Esophagus squamous epithelium (tissue), 5 donors: ENCODE measurements at places on chromosomes 2 and 18.

DNA sequence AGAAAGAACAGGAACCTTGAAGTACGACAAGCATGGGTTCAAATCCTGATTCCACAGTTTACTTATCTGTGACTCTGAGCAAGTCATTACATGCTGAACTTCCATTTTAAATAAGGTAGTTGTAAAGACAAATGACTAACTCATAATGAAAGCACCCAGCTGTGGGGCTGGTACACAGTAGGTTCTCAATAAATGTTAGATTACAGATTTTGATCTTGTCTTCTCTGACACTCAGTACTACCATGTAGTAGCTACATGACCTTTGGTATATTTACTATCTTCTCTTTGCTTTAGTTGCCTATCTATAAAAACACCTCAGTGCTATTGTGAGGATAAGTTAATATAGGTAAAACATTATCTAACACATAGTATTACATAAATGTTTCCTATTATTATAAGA, 3.2 kb downstream of the TRAK2 start:
- DNase-seq, result no peak

- DNase-seq, result no peak
Measured at GRCh38 chr2:156585457-156585856, 149.3 kb downstream of the GPD2 start.

DNA sequence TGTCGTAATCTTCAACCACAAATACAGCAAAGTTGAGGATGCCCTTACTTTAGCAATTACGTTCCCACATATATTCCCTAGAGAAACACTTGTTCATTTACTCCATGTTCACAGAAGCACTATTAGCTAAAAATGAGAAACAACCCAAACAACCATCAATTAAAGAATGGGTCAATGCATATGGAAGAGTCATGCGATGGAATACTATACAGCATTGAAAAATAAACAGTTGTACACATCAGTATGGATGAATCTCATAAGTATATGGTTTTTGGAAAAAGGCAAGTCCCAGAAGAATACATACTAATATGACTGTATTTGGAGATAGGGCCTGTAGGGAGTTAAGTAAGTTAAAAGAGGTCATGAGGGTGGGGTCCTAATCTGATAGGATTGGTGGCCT, 6.3 kb downstream of the GPR148 start:
- DNase-seq, result no peak

DNA sequence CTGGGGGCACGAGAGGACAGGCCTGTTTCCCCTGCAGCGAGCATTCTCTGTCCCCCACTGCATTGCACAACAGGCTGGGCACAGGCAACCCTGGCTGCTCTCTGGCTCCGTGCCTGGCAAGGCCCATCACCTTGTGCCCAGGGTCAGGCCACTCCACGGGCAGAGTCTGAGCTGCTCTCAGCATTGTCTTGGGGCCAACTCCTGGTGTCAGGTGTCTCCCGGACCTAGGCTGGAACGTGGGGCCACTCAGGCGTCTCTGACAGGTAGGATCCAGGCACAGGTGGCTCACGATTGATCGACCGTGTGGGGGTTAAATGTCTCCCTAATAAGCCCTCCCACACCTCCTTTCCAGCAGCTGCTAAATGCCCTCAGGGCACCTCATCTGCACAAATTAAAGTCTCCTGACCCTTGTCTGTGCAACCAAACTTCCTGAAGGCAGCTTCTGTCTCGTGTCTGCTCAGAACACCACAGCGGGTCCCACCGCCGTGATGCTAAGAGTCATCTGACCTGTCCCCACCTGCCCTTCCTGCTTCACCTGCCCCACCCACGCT, 66.6 kb upstream of the GPC1 start:
- DNase-seq, result no peak

- no peak for DNase-seq
Measured at GRCh38 chr2:160916300-160916699, 243.9 kb upstream of the TANK start.

DNA sequence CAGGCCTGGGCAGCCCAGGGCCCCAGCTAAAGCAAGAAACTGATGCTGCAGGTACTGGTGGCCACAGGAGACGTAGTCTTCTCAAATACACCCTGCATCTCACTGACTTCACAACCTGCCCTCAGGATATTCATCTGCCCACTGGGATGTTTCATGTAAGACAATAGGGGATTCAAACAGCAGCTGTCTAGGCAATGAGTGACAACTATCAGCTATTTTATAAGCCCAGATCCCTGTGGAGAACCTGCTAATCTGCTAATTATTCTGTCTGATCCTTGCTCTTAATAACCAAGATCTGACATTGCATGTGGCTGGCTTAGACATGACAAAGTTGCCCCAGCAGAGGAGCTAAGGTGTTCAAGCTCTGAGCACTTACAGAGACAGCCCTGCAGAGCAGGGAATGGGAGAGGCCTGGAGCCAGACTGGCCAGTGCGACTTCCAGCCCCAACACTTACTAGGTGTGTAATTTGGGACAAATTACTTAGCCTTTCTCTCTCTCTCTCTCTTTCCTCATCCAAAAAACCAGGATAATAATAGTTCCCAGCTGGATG, 28.6 kb downstream of the SIGLEC15 start:
- DNase-seq, result no peak

DNA sequence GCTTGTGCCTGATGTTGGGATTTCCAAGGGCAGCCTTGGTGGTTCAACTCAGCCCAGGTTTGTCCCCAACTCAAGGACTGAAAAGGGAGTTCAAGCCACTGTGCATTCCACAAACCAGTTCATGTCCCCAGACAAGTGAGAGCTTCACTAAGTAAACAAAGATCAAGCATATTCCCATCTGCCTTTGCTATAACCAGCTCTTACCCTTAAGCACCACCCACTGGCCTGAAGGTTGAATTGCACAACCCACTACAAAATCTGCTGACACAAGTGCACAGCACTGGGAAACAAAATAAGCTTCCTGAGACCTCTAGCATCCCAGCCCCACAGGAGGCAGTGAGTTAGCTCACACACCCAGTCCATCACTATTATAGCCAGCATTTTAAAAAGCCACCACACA, 516.7 kb downstream of the NR4A2 start:
- no peak for DNase-seq

DNA sequence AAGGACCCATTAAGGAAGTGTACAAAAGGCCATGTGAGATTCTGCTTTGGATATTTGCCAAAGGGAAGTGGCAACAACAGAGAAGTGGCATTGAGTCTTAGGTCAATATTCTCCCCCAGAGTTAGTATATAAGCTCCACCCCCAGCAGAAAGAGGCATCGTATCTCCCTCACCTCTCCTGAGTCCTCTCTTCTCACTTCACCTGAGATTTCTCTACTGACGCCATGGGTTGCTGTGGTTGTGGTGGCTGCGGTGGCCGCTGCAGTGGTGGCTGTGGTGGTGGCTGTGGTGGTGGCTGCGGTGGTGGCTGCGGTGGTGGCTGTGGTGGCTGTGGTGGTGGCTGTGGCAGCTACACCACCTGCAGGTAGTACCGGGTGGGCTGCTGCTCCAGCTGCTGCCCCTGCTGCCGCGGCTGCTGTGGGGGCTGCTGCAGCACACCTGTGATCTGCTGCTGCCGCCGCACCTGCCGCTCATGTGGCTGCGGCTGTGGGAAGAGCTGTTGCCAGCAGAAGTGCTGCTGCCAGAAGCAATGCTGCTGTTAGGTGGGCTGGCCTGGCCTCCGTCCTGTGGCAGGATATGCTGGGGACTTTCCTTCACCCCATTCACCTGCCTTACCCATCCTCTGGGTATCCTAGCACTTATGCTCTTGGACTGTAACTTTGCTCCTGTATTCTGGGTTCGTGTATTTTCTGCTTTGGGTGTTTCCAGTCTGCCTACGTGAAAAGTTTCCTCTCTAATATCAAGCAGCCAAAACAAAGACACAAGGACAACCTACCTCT, 5.9 kb downstream of the SCYGR3 start:
- no peak for DNase-seq

DNA sequence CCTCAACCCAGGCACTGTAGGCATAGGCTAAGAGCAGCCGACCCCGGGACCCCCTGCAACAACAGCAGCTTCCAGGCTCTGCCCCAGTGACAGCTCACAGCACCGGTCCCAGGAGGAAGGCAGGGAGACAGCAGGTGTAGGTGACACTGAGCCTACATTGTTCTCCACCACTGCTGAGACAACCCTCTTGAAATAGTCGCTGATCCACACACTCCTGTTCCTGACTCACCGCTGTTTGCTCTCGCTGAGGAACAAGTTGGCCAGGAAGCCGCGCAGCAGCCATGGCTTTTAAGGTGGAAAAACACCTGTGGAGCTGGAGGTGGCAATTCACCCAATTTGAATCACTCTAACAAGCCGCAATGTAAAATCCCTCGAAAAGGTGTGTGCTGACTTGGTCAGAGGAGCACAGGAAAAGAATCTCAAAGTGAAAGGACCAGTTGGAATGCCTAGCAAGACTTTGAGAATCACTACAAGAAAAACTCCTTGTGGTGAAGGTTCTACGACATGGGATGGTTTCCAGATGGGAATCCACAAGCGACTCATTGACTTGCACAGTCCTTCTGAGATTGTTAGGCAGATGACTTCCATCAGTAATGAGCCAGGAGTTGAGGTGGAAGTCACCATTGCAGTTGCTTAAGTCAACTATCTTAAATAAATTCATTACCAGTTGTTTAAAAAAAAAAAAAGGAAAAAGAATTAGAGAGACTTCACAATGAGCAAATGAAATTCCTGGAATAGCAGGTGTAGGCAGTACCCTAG, 167.5 kb downstream of the ARL4C start:
- no peak for DNase-seq

GRCh38 chr2:15758848-15759247, 167.2 kb downstream of the DDX1 start:
- no peak for DNase-seq

DNA sequence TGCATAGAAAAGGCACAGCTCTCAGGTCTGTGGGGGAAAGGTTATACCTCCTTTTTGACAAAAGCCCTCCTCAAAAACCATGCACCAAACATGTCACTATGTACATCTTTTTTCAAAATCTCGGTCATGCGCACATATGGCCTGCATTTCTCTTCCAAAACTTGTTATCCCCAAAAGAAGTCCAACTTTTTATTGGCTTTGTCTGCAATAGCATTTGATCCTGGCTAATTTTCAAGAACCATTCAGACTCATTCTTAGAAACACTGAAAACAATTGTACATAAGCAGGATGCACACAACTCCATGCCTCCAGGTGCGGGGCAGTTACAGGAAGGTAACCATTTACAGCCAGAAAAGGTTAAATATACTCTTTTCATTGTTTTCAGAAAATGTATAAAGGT, 21.9 kb downstream of the SERTAD2 start:
- DNase-seq, result no peak

- no peak for DNase-seq
Measured at GRCh38 chr2:50538147-50538546, 493.8 kb downstream of the NRXN1 start.

DNA sequence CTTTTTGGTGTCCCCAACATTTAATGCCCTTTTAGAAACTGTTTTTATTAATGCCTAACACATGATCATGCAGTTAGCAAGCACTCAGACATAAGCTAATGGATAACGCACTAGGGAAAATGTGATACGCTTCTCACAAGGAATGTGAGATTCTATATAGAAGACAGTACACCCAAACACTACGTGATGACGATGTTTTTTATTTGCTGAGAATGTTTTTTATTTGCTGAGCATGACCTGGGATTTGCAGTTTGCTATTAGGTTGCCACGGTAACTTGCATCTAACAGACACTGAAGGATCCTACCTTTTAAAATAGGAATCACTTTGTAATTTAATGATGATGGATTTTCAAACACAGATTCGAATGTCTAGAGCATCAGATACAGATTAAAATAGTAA, 4.9 kb downstream of the SMC6 start:
- DNase-seq, result no peak

DNA sequence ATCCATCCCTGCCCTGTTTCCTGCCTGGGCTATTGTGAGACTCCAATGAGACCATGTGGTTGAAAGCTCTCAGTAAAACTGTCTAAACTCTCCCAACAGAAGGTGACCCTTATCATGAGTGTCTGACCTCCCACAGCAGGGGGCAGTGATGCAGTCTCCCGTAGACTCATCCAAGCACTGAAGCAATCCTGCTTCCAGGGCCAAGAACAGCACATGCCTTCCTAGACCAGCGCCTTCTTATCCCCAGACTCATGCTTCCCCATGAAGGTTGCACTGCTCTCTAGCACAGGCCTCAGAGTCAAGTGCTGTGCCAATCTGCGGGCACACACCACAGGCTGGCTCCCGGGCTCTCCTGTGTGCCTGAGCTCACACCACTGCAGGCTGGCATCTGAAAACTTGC, 112.3 kb downstream of the TNS1 start:
- DNase-seq, result no peak

GRCh38 chr2:180205621-180206235, 198.6 kb upstream of the CWC22 start:
- no peak for DNase-seq

DNA sequence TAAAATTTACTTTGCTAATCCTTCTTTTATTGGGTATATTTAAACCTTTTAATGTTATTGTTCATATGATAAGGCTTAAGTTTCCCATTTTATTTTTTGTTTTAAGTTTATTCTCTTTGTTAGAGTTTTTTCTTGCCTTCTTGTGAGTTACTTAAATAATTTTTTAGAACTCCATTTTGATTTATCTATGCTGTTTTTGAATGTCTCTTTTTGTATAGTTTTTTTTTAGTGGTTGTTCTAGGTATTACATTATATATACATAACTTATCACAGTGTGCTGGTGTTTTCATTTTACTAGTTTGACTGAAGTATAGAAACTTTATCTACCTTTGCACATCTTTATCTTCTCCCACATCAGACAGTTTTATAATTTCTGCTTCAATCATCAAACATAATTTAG, 49.4 kb upstream of the TGFA start:
- no peak for DNase-seq

GRCh38 chr18:63257453-63257852, 62.1 kb downstream of the BCL2 start:
- no peak for DNase-seq

GRCh38 chr2:8636041-8636491, 45.8 kb upstream of the ID2 start:
- no peak for DNase-seq

DNA sequence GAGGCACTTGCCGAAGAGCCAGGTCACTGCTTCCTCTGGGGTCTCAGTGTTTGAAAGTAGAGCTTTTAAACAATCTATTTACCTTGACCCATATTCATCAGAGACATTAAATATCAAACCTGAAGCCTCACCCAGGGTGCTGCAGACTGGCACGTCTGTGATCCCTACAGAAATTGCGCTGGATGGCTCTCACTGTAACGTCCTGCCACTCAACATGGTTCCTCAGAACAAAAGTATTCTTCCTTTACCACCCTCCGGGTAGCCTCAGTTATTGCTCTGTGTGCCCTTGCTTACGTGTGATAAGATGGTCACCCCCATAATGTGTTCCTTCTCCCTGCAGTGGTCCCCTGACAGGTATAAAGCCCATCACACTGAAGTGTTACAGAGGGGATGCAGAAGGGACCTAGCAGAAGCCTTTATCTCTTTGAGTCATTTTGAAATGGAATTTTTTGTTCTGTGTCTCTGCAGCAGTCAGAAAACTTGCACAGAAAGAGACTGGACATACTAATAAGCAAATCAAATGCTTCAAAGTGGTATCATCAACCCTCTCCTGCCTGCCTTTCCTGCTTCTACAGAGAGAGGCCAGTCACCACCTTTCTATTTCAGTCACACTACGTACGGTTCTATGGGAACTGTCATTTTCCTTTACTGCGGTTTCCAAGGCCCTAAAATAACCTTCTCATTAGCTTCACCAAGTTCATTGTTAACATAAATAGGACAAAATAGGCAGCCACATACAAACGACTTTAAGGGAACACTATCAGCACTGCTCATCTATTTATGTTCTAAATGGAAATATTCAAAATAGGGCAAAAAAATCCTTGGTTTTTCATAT, 86.8 kb downstream of the METTL8 start:
- no peak for DNase-seq

- no peak for DNase-seq
Measured at GRCh38 chr18:38572554-38573111, 1007.0 kb upstream of the CELF4 start.

- DNase-seq, result no peak
Measured at GRCh38 chr2:100603948-100604633, 41.3 kb downstream of the PDCL3 start.
